Esophagus squamous epithelium (tissue), 5 donors: ENCODE measurements at places on chromosomes 4 and X. TPM values are rescaled to one million over a fixed set of nuclear protein-coding genes. Genes with fewer than 3 reads are reported as not detected.

GRCh38 chrX:103849558-103849957 is 17.5 kb upstream of the RAB9B start:
- H3K4me3 ChIP-seq, result no peak overlapping the region
- H3K36me3 ChIP-seq, result no peaks in the 10 kb centered on the region
- H3K27me3 ChIP-seq, result no peaks in the 10 kb centered on the region
- no peaks in the 10 kb centered on the region for H3K4me1 ChIP-seq

The HDX gene
- 5.5 TPM for total RNA-seq

DNA sequence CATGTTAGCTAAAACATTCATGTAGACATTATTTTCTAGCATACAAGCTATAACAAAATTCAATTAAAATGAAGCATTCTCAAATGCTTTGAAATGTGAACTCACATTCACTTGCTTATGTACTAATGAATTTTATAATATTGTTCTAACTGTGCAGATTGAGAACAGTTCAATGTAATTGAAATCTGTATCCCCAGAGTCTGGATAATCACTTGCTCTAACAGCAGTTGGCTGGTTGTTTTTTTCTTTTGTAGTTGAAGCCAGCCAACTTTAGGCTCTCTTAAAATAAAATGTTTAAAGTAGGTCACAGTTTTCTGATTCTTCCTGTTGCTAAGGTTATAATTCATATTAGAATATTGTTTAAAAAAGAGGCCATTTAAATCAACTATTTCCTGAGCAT is 438.9 kb downstream of the NAF1 start:
- H3K4me3 ChIP-seq, result no peak overlapping the region
- H3K4me1 ChIP-seq, result no peaks in the 10 kb centered on the region
- DNase-seq, result no peak
- no peaks in the 10 kb centered on the region for H3K27me3 ChIP-seq
- no peaks in the 10 kb centered on the region for H3K36me3 ChIP-seq

- no peaks in the 10 kb centered on the region for H3K36me3 ChIP-seq
- H3K4me3 ChIP-seq, result no peak overlapping the region
- no peaks in the 10 kb centered on the region for H3K27me3 ChIP-seq
- DNase-seq, result no peak
- H3K4me1 ChIP-seq, result no peaks in the 10 kb centered on the region
Observed at GRCh38 chrX:9995855-9996339, 28.7 kb downstream of the CLDN34 start.

DNA sequence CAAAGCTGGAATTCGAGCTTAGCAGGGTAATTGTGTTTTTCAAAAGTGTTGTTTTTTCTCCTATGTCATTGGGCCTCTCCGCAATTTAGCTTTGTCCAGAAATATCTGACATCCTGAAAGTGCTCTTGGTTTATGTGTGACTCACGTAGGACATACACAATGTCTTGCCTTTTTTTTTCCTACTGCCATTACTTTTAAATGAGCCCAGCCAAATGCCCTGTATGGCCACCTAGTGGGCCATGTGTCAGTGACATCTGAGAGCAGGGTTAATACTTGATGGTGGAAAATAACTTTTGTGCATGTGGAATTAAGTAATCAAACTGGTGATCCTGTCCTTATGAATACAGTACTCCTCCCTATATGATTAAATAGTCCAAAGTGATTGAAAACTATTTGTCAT is 1411.1 kb upstream of the TENM3 start:
- no peak for DNase-seq
- no peaks in the 10 kb centered on the region for H3K36me3 ChIP-seq
- peaks cover 13% of the 10 kb centered on the region for H3K4me1 ChIP-seq

DNA sequence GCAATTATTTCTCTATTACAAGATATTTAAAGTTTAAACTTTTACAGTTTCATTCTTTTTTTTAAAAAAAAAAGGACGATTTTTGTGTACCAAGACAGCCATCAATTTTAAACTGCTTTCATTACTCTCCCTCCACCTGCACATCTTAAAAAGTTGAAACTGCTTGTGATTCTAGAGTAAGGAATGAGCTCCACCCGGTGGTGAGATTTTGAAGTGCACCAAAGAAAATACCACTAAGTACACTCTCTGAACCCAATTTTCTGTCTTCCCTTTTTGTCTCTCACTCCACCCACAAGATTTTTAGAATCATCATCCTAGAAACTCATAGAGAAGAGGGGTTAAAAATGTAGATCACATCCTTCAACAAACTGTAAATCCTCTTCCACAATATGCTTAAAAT is 91.3 kb upstream of the WDR44 start:
- no peaks in the 10 kb centered on the region for H3K4me1 ChIP-seq
- H3K27ac ChIP-seq, result no peak overlapping the region
- H3K36me3 ChIP-seq, result no peaks in the 10 kb centered on the region
- no peak overlapping the region for H3K4me3 ChIP-seq
- no peak for DNase-seq
- no peaks in the 10 kb centered on the region for H3K27me3 ChIP-seq

DNA sequence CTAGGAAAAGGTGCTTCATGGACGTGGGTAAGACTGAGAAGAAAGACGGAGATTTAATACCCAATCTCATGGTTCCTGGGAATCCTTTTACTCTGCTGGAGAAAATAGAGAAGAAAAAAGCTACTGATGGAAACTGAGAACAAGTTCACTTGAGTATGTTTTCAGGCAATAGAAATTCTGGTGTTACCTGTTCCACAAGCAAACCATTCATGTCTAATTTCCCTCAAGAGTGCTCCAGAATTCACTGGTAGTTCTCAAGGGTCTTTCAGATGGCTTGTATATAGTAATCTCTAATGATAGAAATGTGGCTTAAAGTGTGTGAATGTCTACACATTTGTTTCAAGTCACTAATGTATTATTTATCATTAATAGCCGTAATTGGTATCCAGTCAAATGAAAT is 22.5 kb downstream of the SETD7 start:
- H3K4me3 ChIP-seq, result no peak overlapping the region
- no peak for DNase-seq
- no peak overlapping the region for H3K27ac ChIP-seq
- H3K27me3 ChIP-seq, result no peaks in the 10 kb centered on the region
- H3K36me3 ChIP-seq, result peaks cover 7% of the 10 kb centered on the region

DNA sequence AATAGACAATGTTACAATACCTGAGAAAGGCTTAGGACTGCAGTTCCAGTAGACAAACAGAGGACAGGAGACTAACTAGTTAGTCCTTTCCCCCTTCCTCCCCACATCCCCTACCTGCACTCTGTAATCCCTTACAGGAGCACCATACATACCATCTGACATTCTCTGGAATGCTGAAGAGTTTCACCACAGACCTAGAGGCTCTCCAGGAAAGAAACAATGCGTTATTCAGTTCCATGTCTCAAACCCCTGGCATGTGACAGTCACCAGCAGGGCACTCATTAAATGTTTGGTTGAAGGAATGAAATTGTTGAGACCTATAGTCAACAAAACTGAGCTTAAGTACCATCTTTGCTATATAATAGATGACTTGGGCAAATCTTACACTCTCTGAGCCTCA is 100.2 kb upstream of the USP38 start:
- no peak overlapping the region for H3K4me3 ChIP-seq
- H3K27ac ChIP-seq, result no peak overlapping the region
- H3K27me3 ChIP-seq, result no peaks in the 10 kb centered on the region
- H3K36me3 ChIP-seq, result no peaks in the 10 kb centered on the region
- DNase-seq, result no peak

GRCh38 chrX:19991350-19991718 is 473 bp upstream of the BCLAF3 start:
- H3K4me3 ChIP-seq, result peak overlapping the region; percentile 80
- H3K27me3 ChIP-seq, result no peaks in the 10 kb centered on the region
- no peak for DNase-seq
- H3K27ac ChIP-seq, result peak overlapping the region; percentile 77
- no peaks in the 10 kb centered on the region for H3K36me3 ChIP-seq

The LGI2 gene
- 0.57 TPM for total RNA-seq
